ENCODE measurements at places on chromosomes 13 and 19.
A peak's percentile ranks its signal among the peaks of the same experiment; 100 is the strongest.

- no peak for DNase-seq
Observed at GRCh38 chr13:98279473-98280175, 102.6 kb upstream of the RNF113B start.

- DNase-seq: no peak
Observed at GRCh38 chr13:21399741-21400140, 59.4 kb downstream of the ZDHHC20 start.

- peak; percentile 1 for DNase-seq
Observed at GRCh38 chr13:63625869-63626268, 2210.2 kb upstream of the PCDH20 start.

GRCh38 chr13:109673477-109673876 lies 112.9 kb downstream of the IRS2 start:
- no peak for DNase-seq

GRCh38 chr19:46173886-46174480 lies 25.9 kb downstream of the IGFL2 start:
- DNase-seq: no peak

- no peak for DNase-seq
Observed at GRCh38 chr19:6832412-6832811, 55.0 kb upstream of the ADGRE1 start.

GRCh38 chr19:8659905-8660304 lies 29.5 kb downstream of the NFILZ start:
- no peak for DNase-seq

GRCh38 chr19:2806736-2807378 lies 12.8 kb upstream of the ZNF554 start:
- no peak for DNase-seq

GRCh38 chr19:45976178-45976577 lies 2.5 kb upstream of the NOVA2 start:
- DNase-seq: no peak

- no peak for DNase-seq
Observed at GRCh38 chr13:102400675-102401145, 1.1 kb downstream of the FGF14 start.

DNA sequence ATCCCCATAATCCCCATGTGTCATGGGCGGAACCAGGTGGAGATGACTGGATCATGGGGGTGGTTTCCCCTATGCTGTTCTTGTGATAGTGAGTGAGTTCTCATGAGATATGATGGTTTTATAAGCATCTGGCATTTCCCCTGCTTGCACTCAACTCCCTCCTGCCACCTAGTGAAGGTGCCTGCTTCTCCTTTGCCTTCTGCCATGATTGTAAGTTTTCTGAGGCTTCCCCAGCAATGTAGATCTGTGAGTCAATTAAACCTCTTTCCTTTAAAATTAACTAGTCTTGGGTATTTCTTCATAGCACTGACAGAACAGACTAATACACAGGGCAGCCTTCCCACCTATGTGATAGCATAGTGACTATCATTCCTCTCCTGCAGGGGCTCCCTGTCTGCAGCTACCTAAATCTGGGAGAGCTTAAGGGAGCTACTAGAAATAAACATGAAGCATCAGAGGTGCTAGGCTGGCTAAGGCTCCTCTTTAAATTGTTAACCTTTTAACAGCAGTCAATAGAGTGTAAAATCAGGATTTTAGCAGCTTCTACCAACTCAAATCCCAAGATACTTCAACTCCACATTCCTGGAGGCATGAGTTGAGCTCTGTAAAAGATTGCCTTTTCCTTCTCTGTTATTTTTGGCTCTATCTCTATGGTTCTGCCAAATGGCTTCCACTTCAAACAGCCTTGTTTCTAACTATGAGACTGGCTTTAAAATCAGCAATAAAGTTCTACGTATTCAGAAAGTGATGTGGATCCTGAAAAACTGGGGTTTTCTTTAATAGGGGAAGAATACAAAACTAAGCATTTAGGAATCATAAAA lies 112.3 kb downstream of the VWA8 start:
- DNase-seq: peak; percentile 33

GRCh38 chr13:78722700-78723099 lies 63.7 kb upstream of the OBI1 start:
- no peak for DNase-seq

- DNase-seq: peak; percentile 94
Observed at GRCh38 chr19:4867534-4868285, at the start of gene PLIN3. Gene PLIN3, minus strand, starts transcription at chr19:4867667. Its CDS starts 6,273 bp downstream, at chr19:4861394.

GRCh38 chr13:73428137-73428536 lies 369.3 kb downstream of the KLF5 start:
- DNase-seq: peak; percentile 28

GRCh38 chr19:38392707-38393308 lies 4.3 kb downstream of the SPRED3 start:
- DNase-seq: no peak

DNA sequence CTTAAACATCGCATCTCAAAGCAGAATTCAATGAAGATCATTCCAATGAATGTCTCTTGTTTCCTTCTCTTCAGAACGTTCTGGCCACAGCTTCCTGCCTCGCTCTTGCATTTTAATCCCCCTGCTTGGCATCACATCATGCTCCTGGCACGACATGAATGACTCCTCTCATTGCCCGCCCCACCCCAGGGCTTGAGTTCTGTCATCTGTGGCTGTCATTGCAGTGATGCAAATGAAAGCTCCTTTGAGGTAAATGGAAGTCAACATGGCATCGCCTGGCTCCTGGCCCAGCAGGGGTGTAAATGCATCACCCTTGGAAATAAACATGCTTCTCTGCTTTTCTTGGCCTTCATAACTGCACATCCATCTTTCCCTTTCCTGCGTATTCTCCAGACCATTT lies 48.6 kb downstream of the SCEL start:
- no peak for DNase-seq

GRCh38 chr13:43650882-43651281 lies 135.9 kb downstream of the ENOX1 start:
- no peak for DNase-seq

GRCh38 chr13:47826471-47826870 lies 174.6 kb downstream of the SUCLA2 start:
- no peak for DNase-seq

- DNase-seq: no peak
Observed at GRCh38 chr19:55492362-55492944, 4.2 kb downstream of the SSC5D start.

DNA sequence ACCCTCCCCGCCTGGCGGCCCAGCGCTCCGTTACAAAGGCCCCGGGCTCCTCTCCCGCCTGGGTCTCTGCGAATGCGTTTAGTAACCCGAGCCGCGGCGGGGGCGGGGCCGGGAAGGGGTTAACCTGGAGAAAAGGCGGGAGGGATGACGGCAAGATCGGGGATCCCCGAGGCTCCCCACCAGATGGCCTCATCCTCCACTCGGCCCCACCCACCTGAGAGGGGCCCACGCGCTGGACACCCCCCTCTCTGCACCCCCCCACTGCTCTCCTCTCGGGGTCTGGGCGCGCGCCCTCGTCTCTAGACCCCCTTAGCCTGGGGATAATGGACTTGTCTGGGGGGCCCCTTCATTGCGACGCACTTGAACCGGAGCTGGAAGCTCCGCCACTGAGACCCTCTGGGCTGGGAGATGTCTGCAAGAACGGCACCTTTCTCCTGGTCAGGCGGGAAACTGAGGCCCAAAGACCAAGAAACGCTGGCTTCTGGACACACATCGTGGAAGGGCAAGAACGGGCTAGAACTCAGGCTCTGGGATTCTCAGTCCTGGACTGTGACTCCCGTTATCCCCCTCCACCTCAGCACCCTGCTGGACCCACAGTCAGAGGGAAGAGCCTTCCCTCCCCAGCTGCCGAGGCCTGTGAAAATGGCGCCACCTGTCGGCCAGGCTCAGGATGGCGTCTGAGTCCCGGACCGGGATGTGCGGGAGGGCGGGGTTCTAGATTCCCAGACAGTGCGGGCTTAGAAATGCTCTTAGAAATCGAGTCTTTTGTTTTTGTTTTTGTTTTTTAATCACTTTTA lies 2.9 kb upstream of the LTBP4 start:
- DNase-seq: peak; percentile 76

- DNase-seq: no peak
Observed at GRCh38 chr19:4584670-4585460, 25.4 kb upstream of the SEMA6B start.

GRCh38 chr13:50080911-50081678 lies 65.9 kb downstream of the KCNRG start:
- no peak for DNase-seq

- DNase-seq: no peak
Observed at GRCh38 chr13:111225166-111225565, 95.3 kb upstream of the TEX29 start.

DNA sequence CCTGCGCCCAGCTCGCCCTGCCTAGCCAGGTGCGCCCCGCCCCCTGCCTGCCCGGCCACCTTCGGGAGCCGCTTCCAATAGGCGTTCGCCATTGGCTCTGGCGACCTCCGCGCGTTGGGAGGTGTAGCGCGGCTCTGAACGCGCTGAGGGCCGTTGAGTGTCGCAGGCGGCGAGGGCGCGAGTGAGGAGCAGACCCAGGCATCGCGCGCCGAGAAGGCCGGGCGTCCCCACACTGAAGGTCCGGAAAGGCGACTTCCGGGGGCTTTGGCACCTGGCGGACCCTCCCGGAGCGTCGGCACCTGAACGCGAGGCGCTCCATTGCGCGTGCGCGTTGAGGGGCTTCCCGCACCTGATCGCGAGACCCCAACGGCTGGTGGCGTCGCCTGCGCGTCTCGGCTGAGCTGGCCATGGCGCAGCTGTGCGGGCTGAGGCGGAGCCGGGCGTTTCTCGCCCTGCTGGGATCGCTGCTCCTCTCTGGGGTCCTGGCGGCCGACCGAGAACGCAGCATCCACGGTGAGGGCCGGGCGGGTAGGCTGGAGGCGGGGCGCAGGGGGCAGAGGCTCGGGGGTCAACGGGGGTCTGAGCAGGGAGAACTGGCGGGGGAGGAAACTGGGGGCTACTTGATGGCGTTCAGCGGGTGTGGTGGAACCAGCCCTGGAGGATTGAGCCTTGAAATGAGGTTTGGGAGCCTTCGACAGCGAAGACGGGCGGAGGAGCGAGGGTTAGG lies at the start of gene SPINT2:
Gene SPINT2, plus strand, starts transcription at position 88 of the 727 bp plus-strand sequence. Its CDS starts 320 bp downstream, at position 408.
- DNase-seq: no peak

DNA sequence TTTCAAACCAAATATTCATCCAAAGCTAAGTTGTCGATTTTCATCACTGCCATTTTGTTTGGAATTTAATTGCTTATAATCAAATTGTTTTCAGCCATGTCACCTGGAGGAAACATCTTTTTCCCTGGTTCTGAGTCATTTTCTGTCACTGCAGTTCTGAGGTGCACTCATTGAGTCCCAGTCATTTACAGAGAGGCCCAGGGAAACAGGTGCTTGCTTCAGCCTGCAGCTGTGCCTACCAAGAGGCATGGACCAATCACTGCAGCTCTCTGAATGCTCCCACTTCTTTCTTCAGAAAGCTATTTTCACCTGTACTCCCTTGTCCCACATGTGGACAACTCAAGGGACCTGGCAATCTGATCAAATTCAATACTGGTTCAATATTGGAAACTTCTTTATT lies 308.1 kb downstream of the COG6 start:
- DNase-seq: no peak

- DNase-seq: no peak
Observed at GRCh38 chr13:47397739-47398138, 500.9 kb upstream of the HTR2A start.

DNA sequence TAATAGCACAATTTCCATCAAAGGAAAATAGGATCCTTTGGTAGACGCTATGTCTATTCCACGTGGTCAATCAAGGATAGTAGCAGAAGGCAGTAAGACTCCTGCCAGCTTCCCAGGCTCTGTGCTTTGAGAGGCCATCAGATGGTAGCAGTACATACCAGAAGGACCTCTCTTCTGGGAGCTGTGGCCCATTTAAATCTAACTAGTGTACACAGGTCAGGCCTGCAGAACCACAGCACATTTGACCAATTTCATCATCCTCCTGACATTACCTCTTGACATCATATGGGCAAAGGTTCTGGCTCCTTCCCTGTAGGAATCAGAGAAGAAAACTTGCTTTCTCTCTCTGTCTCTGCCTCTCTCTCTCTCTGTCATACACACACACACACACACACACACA lies 229.6 kb upstream of the HTR2A start:
- no peak for DNase-seq

DNA sequence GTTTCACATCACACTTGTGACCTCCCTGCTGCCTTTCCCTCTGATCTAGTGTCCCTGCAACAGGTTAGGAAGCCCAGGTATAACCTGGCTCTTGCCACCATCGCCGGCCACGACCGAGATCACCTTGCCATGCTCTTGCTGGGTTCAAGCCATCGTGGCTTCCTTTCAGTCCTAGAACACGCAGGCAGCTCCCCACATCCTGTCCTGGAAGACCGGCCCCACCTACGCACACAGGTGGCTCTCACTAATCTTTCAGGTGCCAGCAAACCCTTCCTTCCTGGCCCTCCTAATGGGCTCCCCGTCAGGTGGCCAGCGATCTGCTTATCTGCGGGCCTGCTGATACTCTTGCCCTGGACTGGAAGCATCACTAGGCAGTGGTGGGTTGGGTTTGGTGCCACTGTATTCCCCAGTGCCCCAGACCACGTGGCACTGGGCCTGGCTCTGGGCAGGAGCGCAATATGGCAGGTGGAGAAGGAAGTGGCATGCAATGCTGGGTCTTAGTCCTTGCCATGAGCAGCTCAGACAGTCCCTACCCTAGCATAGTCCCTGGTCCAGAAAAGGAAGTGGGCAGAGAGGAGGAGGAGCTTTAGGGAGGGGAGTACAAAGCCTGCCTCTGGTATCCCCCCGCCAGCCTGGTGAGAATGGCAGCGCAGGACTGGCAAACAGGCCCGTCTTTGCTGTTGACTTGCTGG lies 11.8 kb downstream of the PPP1R37 start:
- DNase-seq: no peak

DNA sequence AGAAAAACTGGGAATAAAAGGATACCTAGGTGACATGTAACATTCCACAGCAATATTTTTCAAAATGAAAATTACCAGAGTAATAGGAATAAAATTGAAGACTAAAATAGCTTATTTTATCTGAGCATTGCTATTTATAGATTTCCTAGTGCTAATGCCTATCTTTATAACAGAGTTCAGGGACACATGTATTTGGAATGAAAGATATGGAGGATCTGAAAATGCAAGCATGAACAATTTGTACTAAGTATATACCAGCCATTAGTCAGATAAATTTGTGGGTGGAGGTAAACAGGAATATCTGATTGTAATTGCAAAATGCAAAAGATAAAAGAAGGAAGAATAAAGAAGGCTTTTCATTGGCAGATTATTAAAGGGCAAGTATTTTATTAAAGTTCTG lies 345.9 kb downstream of the GPC5 start:
- no peak for DNase-seq

- no peak for DNase-seq
Observed at GRCh38 chr19:14214580-14214979, 8.6 kb upstream of the ADGRL1 start.

Data from fibroblast of the conjunctiva (primary cell).